ENCODE measurements at places on chromosomes 6 and 20. TPM values are rescaled to one million over a fixed set of nuclear protein-coding genes. Genes with fewer than 3 reads are reported as not detected.

Gene GABRR1
- total RNA-seq, result 0.09 TPM

Gene SEMG1
- total RNA-seq, result not detected

Gene MYLK2
- 1.1 TPM for total RNA-seq

Gene OR2J2
- 0.18 TPM for total RNA-seq

Gene TRIM15
- not detected for total RNA-seq

Gene AHI1
- 54.0 TPM for total RNA-seq

Gene LAMP5
- total RNA-seq, result 4.4 TPM

Data from cerebellum (tissue), 4 donors.